ENCODE measurements at places on chromosomes 4 and X.
A peak's percentile ranks its signal among the peaks of the same experiment; 100 is the strongest.

DNA sequence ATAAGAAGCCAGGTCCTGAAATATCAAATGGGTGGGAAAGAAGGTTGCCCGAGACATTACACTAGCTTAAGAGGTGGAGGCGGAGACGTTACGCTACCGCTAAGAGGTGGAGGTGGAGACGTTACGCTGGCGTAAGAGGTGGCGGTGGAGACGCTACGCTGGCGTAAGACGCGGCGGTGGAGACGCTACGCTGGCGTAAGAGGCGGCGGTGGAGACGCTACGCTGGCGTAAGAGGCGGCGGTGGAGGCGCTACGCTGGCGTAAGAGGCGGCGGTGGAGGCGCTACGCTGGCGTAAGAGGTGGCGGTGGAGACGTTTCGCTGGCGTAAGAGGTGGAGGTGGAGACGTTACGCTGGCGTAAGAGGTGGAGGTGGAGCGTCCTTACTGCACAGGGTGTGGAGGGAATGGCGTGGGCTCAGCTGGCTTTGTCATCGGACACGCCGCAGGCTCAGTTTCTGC lies 12.8 kb downstream of the CYP4V2 start:
- DNase-seq: no peak

- peak; percentile 17 for DNase-seq
Observed at GRCh38 chr4:77308843-77309242, 151.8 kb downstream of the CCNG2 start.

GRCh38 chr4:54224996-54225597 lies 4.0 kb upstream of the PDGFRA start:
- DNase-seq: no peak

DNA sequence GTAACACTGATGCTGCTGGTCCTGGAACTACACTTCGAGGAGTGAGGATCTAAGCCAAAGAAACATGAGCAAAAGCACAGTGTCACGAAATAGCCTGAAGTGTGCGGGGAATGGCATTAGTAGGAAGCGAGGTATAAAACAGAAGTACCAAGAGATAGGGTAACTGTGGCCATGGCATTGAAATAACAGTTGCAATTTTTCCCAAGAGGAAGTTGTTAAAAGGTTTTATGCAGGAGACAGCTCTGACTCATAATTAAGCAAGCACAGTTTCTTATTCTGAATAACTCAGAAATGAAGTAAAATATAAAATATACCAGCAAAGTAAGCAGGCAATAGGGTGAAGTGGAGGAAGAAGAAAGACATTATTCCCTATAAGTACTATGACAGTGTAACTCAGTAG lies 90.3 kb upstream of the TMEM150C start:
- peak; percentile 31 for DNase-seq

- no peak for DNase-seq
Observed at GRCh38 chrX:137926090-137926489, 360.2 kb downstream of the ZIC3 start.

GRCh38 chrX:13473442-13474163 lies 95.8 kb upstream of the EGFL6 start:
- no peak for DNase-seq

DNA sequence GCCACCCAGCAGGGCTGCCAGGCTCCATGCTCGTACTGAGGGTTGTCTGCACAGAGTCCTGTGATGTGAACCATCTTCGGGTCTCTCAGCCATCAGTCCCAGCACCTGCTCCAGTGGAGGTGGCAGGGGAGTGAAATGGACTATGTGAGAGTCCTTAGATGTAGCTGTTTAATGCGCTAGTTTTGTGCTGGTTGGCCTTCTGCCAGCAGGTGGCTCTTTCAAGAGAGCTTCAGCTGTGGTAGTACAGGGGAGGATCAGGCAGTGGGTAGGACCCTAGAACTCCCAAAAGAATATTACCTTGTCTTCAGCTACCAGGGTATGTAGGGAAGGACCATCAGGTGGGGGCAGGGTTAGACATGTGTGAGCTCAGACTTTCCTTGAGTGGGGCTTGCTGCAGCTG lies 1066.0 kb downstream of the GLUD2 start:
- DNase-seq: no peak

- DNase-seq: peak; percentile 72
Observed at GRCh38 chr4:125317525-125317877, 2.7 kb downstream of the FAT4 start.

DNA sequence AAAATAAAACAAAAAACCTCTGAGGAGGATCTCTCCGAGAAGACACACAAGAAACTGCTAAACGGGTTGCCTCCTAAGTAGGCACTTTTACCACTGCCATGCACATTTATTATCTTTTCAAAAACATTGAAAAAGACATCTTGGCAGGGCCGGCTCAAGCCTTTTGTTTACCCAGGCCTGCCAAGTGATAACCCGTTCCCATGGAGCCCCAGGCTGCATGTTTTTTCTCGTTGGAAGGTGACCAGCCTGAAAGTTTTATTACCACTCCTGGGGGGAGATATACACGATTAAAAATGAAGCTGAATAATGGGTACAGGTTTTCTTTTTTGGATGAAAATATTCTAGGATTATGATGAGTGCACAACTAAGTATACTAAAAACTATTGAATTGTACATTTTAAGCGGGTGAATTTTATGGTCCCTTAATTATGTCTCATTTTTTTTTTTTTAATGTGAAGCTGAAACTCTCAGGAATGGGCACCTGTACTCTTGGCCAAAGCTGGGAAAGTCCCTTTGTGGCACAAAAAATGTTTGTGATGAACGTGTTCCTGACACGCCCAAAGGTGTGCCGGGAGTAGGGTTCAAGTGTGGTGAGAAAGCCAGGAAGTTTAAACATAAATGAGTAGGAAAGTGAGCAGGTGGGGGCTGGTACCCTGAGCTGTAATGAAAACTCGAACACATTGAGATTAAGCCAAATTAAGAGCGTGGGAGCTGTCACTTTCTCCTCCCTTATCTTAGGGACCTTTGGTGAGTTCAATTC lies 1.5 kb upstream of the MAP7D2 start:
- DNase-seq: no peak

GRCh38 chr4:48379587-48380180 lies 38.4 kb downstream of the SLAIN2 start:
- no peak for DNase-seq

DNA sequence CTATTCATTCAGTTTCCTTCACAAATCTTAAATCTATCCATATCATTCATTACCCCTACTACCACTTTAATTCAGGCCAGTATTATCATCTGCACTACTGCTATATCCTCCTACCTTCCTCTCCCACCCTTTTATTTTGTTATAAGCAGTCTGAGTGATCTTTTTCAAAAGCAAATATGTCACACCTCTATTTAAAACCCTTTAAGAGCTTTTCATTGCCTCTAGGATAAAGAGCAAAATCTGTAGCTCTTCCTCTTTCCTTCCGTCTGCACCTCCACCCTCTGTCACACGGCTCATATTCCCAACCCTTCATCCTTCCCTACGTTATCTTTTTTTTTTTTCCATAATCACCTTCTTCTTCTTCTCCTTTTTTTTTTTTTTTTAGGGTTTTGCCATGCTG lies 60.3 kb upstream of the SMIM10 start:
- no peak for DNase-seq

- no peak for DNase-seq
Observed at GRCh38 chr4:53537606-53538005, 53.7 kb downstream of the LNX1 start.

GRCh38 chr4:15149839-15150592 lies 147.7 kb downstream of the CPEB2 start:
- DNase-seq: peak; percentile 79

- peak; percentile 47 for DNase-seq
Observed at GRCh38 chr4:17103231-17103630, 204.8 kb upstream of the LDB2 start.

DNA sequence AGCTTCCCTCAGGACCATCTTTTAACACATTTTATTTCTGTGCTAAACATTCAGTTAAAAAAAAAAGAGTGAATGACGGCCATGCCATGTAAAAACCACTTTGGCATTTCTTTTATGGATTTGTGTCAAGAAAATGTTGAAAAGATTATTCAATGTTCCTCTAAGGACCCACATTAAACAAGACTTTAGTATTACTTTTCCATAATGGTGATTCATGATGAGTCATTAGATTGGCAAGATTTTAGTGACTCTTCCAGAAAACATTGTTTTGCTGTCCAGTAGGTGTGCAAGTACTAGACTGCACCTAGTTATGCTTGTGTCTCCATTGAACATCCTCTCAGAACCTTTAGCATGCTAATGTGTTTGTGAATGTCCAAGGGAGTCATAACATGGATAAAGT lies 748.6 kb downstream of the STPG2 start:
- DNase-seq: no peak

DNA sequence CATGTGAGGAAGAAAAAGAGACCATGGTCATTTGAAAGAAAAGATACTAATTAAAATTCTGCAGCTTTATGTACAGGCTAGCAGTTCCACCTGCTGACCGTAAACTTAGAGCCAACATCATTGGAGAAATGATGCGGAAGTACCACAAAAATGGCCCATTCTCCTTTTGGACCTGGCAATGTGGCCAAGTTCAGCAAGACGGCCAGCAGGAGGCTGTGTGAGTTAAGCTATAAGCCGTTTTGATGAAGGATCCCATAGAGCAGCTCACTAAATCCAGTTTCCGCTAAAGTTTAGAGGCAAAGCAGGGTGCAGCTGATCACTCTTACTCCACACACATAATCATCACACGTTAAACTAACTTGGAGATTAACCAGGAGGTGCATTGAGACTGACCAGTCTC lies 133.8 kb downstream of the LDB2 start:
- DNase-seq: no peak

DNA sequence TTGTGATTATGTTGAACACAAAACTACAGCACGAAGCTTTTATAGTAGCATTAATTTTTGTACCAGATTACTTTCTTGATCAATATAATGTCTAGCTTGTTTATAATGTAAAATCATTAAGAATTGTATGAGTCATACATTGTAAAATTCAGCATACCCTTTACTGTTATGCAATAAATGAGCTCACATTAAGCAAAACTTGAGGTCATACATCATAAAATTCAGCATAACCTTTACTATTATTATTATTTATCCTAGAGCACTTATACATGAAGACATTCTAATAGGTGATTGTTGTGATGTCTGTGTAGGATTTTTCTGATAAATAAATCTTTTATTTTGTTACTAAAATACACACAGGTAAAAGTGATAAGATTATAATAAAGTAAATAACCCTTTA lies 49.4 kb downstream of the DTHD1 start:
- no peak for DNase-seq

DNA sequence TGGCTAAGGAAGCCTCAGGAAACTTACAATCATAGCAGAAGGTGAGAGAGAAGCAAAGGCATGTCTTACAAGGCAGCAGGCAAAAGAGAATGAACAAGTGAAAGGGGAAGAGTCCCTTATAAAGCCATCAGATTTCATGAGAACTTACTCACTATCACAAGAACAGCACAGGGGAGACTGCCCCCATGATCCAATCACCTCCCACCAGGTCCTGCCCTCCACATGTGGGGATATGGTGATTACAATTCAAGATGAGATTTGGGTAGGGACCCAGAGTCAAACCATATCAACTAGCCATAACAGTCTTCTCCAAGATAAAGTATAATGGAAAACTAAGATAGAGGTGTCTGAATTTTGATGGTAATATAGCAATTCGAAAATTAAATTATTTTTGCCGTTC lies 534.3 kb downstream of the ADGRL3 start:
- no peak for DNase-seq

DNA sequence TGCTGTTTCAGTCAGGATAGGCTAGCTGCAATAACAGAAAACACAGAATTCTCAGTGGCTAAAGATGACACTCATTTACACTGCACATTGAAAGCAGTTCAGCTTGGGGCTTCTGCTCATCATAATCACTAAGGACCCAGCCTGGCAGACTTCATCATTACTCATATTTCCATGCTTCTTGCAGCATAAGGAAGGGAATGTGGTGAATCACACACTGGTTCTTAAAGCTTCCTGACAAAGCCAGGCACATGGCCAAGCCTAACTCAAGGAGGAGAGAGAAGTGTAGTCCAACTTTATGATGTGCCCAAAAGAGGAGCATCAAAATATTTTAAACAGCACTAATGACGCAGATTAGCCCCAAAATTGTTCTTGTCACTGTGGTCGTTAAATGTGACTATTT lies 186.5 kb downstream of the BANK1 start:
- peak; percentile 97 for DNase-seq

- DNase-seq: peak; percentile 31
Observed at GRCh38 chrX:110420771-110421499, 62.3 kb downstream of the RTL9 start.

GRCh38 chrX:151015684-151016083 lies 32.5 kb downstream of the HMGB3 start:
- no peak for DNase-seq

GRCh38 chr4:3341760-3342159 lies 48.9 kb downstream of the RGS12 start:
- DNase-seq: no peak

DNA sequence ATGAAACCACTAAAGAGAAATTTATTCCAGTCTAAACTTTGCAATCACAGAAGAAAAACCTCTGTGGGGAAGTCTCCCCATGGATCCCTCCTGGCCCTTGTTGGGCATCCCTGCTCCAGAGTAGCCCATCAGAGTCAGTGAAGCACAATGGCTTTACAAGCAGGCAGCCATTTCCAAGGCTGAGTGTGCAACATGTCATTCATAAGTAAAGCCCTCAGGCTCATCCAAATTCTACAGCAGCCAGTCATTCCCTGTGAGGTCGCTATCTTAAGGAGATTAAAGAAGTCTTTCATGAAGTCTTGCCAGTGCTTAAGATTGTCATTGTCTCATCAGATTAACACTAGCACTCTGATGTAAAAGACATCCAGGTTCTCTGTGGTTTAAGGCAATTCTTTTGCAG lies 17.0 kb upstream of the MAPK10 start:
- DNase-seq: peak; percentile 2

GRCh38 chr4:110085131-110085530 lies 113.3 kb downstream of the ELOVL6 start:
- peak; percentile 26 for DNase-seq

- peak; percentile 26 for DNase-seq
Observed at GRCh38 chrX:30302956-30303355, 6.2 kb downstream of the NR0B1 start.

DNA sequence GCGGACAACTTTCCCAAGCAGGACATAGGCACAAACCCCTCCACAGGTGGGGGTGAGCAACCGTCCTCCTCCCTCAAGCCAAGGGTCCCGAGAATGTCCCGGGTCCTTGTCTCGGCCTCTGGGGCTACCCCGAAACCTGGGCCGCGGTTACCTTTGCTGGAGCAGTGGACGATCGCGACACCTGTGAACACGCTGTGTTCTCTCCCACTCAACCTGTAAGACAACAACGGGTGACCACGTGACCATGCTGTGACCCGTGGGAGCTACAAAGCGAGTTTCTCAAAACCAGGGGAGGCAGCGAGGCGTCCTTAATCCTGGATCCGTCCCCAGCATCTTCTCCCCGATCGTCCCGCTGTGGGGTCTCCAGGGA lies 17.9 kb downstream of the ASMTL start:
- no peak for DNase-seq

- no peak for DNase-seq
Observed at GRCh38 chr4:20433097-20433705, 181.5 kb downstream of the SLIT2 start.

GRCh38 chr4:107922486-107923473 lies 8.6 kb upstream of the CYP2U1 start:
- no peak for DNase-seq

- DNase-seq: no peak
Observed at GRCh38 chr4:14841801-14842768, 160.2 kb upstream of the CPEB2 start.

- no peak for DNase-seq
Observed at GRCh38 chr4:145808848-145809512, 129.0 kb downstream of the C4orf51 start.

- DNase-seq: no peak
Observed at GRCh38 chr4:2842687-2843262, 869 bp upstream of the ADD1 start.

Data from EL (cell line).